ENCODE measurements at places on chromosomes 3 and 15.

- no peaks in the 10 kb centered on the region for H3K36me3 ChIP-seq
- no peaks in the 10 kb centered on the region for H3K4me1 ChIP-seq
- no peak overlapping the region for H3K4me3 ChIP-seq
- no peak overlapping the region for H3K27ac ChIP-seq
- no peak for DNase-seq
Observed at GRCh38 chr3:34619990-34620389, 821.6 kb downstream of the PDCD6IP start.

GRCh38 chr3:186896875-186897274, 33.5 kb upstream of the ST6GAL1 start:
- H3K4me1 ChIP-seq, result peaks cover 14% of the 10 kb centered on the region
- no peak overlapping the region for H3K27ac ChIP-seq
- no peaks in the 10 kb centered on the region for H3K27me3 ChIP-seq
- no peaks in the 10 kb centered on the region for H3K36me3 ChIP-seq

GRCh38 chr3:187997490-187997889, 156.5 kb upstream of the LPP start:
- no peak overlapping the region for H3K4me3 ChIP-seq
- no peaks in the 10 kb centered on the region for H3K36me3 ChIP-seq
- no peak overlapping the region for H3K27ac ChIP-seq
- no peak for DNase-seq

DNA sequence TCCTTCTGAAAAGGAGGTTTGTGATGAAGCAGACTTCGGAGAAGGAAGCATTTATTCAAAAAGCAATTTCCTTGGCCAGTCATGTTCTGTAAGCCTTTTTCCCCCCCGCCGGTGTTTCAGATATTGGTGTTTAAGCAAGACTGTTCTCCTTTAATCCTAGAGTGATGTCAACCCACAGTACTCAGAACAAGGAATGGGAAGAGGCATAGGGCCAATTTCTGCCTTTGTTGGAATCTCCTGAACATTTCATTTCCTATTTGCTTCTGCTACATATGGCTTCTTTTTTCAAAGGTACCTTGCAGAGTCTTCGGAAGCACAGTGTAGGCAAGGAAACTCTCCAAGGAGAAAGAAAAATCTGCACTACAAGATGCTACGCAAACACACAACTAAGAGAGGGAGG, 713.1 kb upstream of the CFAP20DC start:
- H3K27ac ChIP-seq, result no peak overlapping the region
- DNase-seq, result no peak

GRCh38 chr3:67620869-67621268, 33.5 kb downstream of the SUCLG2 start:
- no peaks in the 10 kb centered on the region for H3K4me1 ChIP-seq
- H3K27ac ChIP-seq, result no peak overlapping the region
